Natural killer cell treated with Interleukin-12 subunit alpha and Interleukin-12 subunit beta and Interleukin-15 and Interleukin-18, amount 100 ng/mL, for 72 hours (primary cell): ENCODE measurements at places on chromosomes 12 and 14. TPM values are rescaled to one million over a fixed set of nuclear protein-coding genes. Genes with fewer than 3 reads are reported as not detected.

DNA sequence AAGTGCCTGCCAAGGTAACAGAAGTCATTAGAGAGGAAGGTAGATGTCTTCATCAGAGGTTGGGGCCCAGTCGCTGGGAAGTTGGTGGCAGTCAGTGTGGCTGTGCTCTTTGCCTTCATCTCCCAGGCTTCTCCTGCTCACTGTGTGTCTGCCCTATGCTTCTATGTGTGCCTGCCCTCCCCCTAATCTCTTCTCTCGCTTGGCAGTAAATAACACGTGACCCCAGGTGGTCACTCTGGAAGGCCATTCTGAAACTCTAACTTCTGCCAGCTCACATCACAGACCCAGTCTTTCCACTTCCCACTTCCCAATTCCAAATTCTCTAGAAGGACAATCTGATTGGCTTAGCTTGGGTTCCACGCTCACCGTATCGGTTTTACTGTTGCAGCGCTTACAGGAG is 9.3 kb downstream of the ZNF664 start:
- no peak for DNase-seq

GRCh38 chr12:122348505-122348904 is 74.0 kb downstream of the CLIP1 start:
- DNase-seq: no peak

Gene ADAM20
- 0.84 TPM for total RNA-seq

- no peak for DNase-seq
These were observed 227.6 kb upstream of the PDE3A start for GRCh38 chr12:20140751-20141150.

- no peak for DNase-seq
These were observed 58.0 kb downstream of the TMEM116 start for GRCh38 chr12:111954969-111955368.

- no peak for DNase-seq
These were observed 13.1 kb upstream of the CHD4 start for GRCh38 chr12:6620137-6620884.

Gene PDE3A
- total RNA-seq: not detected

GRCh38 chr14:95524706-95525512 is 8.5 kb upstream of the SYNE3 start:
- DNase-seq: no peak

DNA sequence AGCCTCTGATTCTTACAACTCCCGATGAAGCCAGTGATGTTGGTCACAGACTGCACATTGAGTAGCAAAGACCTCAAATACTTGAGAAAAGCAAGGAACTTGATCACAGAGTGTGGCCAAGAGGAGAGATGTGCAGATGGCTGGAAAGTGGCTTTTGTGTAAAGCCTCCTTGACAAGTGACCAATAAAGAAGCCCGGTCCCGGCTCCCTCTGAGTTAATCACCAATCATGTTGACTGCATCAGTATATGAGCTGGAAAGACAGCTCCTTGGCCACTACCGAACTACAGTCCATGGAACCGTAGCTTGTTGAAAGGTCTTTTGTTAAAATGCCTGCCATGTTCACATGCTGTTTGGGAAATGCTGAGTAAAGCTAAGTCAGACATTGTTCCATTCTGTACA is 23.7 kb upstream of the SERPINA6 start:
- DNase-seq: no peak

DNA sequence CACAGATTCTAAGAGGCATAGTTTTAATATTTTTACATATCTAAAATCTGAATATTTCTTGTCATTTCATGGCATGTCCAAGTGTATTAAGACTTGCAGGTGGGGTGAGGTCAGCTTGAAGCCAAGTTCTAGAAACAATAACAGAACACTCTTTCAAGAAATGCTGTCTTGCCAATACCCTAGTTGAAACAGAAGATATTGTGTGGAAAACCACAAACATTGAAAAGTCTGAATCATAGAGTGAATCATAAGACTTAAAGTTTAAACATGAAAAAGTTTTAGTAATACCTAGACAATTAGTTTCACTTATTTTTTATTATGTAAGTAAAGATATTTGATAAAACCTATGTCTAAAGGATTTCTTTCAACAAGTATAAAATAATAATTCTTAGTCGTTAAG is 191.5 kb upstream of the CAND1 start:
- DNase-seq: no peak

Gene PZP
- not detected for total RNA-seq

GRCh38 chr12:26935636-26936378 is 2.0 kb downstream of the INTS13 start:
- DNase-seq: no peak
